Fibroblast of skin of left quadriceps (primary cell): ENCODE measurements at places on chromosomes 2 and 18.
A peak's percentile ranks its signal among the peaks of the same experiment; 100 is the strongest.

DNA sequence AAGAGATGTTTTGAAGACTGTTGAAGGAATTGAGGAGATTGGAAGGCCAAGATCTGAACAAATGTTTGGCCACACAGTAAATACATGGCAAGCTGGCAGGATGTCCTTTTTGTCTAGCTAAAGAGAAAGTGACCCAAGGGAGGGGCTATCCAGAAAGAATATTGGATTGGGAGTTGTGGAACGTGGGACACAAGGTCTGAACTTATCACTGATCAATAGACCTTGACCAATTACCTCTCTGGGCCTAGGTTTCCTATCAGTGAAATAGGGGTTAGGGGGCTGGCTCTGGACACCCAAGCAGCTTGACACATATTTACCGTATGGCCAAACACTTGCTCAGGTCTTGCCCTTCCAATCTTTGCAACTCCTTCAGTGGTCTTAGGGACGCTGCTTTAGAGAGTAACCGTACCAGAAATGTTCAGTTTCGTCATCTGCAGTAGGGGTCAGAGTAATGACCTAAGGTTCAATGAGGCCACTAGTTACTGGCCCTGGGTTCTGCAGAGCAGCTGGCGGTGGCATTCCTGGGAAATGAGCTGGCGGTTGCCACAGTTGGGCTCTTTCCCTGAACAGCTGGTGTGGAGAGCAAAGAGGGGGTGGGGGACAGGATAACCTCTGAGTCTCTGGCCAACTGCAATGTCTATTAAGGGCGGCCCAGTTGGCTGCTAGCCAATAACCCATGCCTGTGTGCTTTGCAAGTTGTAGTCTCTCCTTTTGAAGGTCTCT is 70.1 kb upstream of the STPG4 start:
- no peak for DNase-seq

GRCh38 chr18:54284981-54285785 is 15.9 kb downstream of the POLI start:
- no peak for DNase-seq

GRCh38 chr2:235506997-235507615 is 13.3 kb downstream of the AGAP1 start:
- no peak for DNase-seq

- DNase-seq: peak; percentile 67
Observed at GRCh38 chr2:177332026-177332991, 60.3 kb upstream of the AGPS start.

GRCh38 chr2:108630567-108631405 is 88.5 kb upstream of the RANBP2 start:
- DNase-seq: no peak

GRCh38 chr2:240821429-240821778 is 1.4 kb upstream of the KIF1A start:
- no peak for DNase-seq

DNA sequence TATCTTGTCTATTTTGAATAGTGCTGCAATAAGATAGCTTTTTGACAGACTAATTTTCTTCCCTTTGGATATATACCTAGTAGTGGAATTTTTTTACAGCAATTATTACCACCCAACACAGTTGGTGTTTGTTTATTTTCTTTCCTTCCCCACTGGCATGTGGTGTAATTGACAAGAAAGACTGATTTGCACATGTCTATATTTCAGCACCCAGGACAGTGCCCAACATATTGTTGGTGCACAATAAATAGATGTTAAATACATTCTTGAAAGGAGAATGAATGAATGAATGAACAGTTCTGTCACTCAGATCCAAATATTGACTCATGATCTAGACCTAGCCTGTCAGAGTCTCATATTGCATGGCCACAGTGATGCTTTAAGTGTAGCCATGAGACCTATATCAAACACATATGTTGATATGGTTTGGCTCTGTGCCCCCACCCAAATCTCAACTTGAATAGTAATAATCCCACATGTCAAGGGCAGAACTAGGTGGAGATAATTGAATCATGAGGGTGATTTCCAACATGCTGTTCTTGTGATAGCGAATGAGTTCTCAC is 538.2 kb downstream of the NYAP2 start:
- no peak for DNase-seq

- DNase-seq: no peak
Observed at GRCh38 chr18:9779630-9780029, 71.5 kb downstream of the RAB31 start.

DNA sequence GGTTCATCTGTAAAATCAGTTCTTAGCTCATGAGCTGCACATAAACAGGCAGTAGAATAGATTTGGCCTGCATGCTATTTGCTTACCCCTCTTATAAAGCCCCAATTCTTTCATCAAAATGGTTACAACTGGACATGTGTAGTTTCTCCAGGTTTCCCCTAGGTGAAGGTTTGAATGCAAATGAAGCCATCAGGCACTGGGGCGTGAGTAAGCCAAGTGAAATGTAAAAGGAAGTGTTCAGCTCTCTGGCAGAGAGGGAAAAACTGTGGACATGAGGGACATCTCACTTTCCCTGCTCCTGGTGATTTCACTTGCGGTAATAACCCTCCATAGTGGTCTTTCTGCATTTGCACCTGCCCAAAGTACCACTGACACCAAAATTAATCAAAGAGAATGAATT is 1402.3 kb upstream of the LRRTM1 start:
- no peak for DNase-seq

- DNase-seq: peak; percentile 62
Observed at GRCh38 chr2:51722311-51722710, 690.4 kb upstream of the NRXN1 start.

GRCh38 chr2:134660626-134661402 is 58.0 kb downstream of the TMEM163 start:
- no peak for DNase-seq

DNA sequence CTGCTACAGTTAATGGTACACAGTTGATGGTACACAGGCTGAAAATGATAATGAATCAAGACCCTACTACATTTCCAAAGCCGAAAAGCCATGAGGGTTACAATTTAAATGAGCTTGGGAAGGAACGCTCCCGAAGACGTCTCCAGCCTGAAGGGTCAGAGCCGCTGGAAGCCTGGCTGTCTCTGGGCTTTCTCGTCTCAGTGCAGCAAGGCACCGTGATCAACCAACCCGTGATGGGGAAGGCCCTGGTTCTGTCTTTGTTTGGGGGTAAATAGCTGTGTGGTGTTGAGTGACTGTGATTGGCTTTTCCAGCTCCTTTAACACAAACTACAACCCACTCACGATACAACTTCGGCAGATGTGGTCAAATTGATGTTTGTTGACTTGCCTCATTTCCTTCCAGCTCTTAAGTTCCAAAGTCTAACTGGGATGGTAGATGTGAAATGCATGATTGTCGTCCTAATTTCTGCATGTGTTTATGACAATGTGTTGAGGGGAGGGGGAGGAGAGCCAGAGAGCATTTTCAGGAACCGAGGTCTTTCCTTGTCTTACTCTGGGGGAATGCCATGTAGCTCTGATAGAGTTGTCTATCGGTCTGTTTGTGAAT is 59.9 kb upstream of the EML6 start:
- DNase-seq: no peak

DNA sequence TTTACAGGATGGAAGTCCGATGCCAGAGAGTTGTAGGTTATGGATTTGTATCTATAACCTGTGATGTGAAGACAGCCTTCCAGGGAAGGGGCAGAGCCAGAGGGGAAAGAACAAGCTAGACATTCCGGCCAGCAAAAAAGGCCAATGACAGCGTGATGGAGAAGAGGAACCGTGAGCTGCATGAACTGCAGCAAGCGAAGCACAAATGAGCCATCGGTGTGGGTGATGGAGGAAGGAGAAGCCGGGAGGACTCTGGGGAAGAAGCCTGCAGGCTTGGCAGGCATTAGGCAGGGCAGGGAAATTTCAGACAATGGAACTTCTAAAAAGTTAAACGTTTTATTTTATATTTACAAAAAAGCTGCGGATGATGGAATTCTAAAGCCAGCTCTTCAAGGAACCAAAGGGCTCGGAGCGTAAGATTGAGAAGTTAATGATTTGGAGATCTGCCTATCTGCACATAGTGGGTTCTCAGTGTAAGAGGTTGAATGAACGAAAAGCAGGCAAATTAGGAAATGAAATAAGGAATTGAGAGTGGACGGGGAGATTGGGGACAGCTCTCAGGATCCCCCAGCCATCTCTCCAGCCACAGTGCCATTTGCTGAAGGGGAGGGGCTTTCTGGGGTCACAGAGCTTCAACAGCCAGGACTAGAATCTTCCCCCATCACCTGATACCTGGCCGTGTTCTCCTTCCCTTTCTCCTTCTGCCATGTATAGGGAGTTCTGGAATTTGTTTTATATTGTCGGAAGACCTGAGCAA is 28.4 kb downstream of the NGEF start:
- no peak for DNase-seq

GRCh38 chr2:237603718-237604362 is 13.3 kb upstream of the RAB17 start:
- DNase-seq: no peak

DNA sequence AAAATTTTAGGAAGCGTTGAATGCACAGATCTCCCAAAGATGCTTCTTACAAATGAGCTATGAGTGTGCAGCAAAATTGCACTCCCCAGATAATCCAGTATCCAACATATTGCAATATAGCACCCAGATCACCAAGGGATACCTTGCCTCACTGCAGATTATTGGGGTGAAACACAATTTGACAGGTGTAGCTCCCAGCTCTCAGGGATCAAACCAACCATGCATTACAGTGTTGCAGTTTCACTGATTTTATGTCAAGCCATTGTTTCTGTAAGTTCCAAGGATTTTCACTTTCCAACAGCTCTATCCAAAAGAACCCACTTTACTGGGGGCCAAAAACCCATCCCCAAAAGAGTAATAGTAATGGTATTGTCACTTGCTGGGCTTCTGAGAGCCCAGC is 10.8 kb upstream of the PRLH start:
- no peak for DNase-seq

GRCh38 chr2:161448431-161448830 is 32.3 kb downstream of the TBR1 start:
- no peak for DNase-seq

DNA sequence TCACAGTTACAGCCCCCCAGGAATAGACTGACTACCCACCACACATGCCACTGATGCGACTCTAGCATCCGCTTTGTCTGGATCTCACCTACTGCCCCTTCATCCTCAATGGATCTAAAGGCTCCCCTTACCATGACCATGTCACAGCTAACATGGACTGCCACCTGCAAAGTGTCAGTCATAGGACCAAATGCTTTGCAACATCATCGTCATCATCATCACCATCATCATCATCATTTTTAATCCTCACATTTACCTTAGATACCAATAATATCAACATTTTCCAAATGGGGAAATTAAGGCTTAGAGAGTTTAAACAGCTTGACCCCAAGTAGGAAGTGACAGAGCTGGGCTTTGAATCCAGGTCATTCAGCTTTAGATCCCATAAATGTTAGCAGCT is 60.1 kb upstream of the NEDD4L start:
- DNase-seq: no peak

DNA sequence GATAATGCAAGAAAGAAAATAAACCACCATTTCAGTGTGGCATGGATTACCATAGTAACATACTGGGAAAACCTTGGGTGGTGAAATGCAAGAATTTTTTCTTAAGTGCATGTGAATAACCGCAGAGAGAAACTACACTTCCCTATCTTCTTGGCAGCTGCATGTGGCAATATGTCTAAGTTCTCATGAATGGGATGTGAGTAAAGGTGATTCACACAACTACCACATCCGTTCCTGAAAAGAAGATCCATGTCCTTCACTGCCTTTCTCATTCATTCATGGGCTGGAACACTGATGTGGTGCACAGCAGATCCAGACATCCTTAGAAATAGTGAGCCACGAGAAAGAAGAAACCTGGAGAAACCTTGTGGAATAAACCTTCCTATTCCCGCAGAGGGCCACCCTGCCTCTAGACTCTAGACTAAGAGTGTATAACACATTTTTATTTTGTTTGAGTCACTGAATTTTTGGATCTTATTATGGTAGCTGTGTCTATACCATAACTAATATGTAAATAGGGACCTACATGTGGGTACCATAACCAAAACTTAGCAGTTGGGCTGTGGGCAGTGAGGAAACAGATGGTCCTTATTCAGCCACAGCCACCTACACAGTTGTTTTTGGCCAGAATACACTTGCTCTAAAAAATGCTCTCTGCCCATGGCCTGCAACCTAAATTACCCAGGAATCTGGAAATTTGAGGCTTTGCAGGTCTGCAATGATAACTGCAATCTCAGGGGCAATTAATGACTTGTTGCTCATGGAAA is 573.3 kb downstream of the LRP1B start:
- peak; percentile 55 for DNase-seq

DNA sequence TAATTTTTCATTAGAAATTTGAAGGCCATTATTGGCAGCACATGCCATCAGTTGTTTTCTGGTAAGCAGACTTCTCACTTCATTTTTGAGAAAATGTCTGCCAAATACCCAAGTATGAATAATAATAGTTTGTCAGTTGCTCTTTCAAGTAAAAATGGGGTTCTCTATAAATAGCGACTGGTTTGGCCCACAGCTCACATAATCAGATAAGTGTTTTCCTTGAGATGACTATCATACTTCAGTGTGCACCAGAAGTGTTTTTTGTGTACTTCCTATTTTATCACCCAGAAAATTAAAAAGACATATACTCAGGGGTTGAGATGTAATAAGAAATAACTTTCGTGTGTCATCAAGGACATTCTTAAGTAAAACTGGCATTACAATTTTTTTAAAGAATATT is 147.1 kb downstream of the PHLPP1 start:
- DNase-seq: no peak

DNA sequence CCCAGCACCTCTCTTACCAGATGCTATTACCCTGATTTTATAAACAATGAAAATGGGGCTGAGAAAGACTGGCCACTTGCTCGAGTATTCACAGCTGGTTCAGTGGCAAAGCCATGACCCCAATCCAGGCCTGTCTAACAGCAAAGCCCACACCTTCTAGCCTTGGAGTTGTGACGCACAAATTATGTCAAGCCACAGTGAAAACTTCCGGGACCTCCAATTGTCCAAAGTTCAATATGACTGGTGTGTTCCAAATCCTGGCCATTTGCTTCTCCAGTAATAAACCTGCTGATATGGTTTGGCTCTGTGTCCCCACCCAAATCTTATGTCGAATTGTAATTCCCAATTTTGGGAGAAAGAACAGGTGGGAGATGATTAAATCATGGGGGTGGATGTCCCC is 64.7 kb upstream of the RIOK3 start:
- no peak for DNase-seq

DNA sequence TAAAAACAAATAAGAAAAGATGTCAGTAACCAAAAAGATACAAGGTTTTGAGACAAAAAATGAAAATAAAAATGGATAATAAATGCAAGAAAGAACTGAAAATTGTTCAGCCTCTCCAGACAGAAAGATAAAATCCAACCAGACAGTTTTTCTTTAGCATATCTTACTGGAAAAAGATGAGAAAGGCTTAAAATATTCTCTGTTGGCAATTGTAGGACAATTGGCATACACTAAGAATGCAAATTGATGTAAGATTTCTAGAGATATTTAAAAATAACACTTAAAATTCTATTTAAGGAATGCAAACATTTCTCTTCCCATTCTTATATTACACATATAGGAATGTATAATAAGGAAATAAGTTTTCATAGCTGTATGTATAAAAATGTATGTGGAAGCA is 590.6 kb downstream of the DSC3 start:
- DNase-seq: no peak
